Stimulated activated naive CD4-positive, alpha-beta T cell (primary cell): ENCODE measurements at places on chromosomes 1 and 21.

- no peak for DNase-seq
Observed at GRCh38 chr21:31117128-31117916, 79.0 kb upstream of the KRTAP19-8 start.

- no peak for DNase-seq
Observed at GRCh38 chr1:53560581-53561502, 101.6 kb downstream of the DMRTB1 start.

DNA sequence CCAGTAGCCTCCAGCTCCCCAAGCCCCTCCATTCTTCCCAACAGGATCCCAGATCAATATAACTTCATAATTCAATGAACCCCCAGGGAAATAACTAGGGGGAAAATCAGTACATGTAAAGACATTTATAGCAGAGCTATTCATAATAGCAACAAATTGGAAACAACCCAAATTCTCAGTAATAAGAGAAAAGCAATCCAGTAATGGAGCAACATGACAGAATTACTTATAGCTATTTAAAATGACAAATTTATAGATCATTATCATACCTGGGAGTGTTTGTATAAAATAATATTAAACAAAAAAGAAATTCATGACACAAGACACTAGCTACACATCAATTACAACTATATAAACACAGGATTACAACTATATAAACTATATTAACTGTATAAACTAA, 20.2 kb downstream of the PLEKHA6 start:
- DNase-seq = no peak

DNA sequence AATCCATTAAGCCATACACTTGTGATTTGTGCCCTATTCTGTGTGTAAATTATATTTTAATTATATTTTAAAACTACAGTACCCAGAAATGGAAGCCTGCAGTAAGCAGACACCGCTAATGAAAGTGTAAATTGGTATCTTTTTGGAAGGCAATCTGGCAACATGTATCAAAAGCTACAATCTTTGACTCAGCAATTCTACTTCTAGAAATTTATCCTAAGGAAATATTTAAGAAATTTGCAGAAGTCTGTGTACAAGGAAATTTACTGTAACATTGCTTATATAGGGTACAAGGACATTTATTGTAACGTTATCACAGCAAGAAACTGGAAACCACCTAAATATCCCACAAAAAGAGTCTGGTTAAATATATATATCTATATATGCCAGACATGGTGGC, 14.6 kb upstream of the ZMYM4 start:
- DNase-seq = no peak

DNA sequence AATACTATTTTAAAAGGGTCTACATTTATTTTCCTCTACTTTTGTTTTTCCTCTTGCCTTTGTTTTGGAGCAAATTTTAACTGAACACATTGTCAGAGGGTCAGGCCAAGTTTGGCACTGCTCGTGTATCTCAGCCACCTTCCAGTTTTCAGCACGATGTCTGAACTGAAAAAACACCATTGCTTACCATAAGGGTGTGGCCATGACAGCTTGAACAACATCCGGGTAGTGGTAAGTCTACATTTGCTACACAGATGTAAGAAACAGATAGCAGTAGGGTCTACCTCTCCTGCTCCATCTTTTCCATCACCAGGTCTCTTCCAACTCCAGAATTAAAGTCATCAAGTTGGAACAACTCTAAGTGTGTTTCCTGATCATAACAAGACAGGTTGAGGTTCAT, 4.2 kb downstream of the HIVEP3 start:
- DNase-seq = no peak

DNA sequence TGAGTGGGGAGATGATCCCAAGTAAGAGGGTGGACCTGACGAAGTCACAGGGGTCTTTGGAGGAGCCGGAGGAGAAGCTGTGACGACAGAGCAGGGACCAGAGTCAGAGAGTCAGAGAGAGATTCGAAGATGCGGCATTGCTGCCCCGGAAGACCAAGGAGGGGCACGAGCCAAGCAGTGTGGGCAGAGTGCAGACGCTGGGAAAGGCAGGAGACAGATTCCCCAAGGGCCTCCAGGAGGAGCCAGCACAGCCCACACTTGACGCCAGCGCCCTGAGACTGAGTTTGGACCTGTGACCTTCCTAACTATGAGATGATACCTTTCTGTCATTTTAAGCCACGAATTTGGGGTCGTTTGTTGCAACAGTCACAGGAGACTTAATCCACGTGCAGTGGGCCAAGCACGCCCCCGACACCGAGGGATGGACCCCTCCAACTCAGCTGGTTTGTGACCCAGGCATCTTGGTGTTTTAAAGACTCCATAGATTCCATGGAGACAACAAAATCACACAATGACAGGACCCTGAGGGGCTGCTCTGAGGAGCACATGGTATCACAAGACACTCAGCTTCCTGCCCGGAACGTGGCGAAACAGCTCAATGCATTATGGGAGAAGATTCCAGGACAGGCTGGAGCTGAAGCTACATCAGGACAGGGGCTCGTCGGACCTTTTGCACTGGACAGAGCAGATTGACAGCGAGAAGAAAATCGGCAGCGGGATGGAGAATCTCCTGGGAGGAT, 11.0 kb upstream of the TFF1 start:
- DNase-seq = no peak

- DNase-seq = no peak
Observed at GRCh38 chr21:36166705-36167104, 10.1 kb downstream of the DOP1B start.

GRCh38 chr1:23444596-23445390, 20.2 kb upstream of the TCEA3 start:
- no peak for DNase-seq

DNA sequence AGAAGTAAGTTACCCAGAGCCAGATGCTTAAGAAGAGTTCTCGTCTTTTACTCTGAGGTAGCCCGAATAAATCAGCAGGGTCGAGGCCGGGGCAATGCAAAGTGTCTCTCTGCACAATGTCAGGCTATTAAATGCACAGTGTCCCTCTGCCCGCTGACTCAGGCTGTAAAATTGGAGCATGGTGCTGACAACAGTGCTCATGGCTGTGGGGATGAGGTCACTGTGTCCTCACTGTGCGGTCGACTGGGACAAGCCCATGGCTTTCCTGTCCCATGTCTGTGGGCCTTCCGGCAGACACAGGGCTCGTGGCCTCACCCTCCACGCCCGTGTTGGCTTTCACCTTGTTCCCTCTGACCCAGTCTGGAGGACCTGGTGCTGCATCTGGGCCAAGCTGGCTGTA, 14.6 kb upstream of the SLC2A1 start:
- no peak for DNase-seq

GRCh38 chr21:35222021-35222420, 172.9 kb upstream of the RUNX1 start:
- DNase-seq = peak; percentile 26

- no peak for DNase-seq
Observed at GRCh38 chr1:159941141-159941540, 4.3 kb downstream of the IGSF9 start.

DNA sequence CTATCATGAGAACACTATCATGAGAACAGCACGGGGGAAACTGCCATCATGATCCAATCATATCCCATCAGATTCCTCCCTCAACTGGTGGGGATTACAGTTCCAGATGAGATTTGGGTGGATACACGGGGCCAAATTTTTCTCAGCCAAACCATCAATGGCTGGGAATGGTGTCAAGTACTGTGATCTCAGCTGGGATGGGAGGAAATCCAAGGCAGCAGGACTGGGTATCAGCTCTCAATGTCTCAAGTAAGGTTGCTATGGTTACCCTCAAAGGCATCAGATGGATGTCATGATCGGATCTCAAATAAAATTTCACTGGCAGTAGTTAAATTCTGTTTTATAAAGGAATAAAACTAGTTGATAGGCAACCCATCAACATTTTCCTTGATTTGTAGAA, 399.0 kb downstream of the KCNT2 start:
- DNase-seq = no peak

- DNase-seq = no peak
Observed at GRCh38 chr1:57824535-57824934, 400.7 kb upstream of the DAB1 start.

DNA sequence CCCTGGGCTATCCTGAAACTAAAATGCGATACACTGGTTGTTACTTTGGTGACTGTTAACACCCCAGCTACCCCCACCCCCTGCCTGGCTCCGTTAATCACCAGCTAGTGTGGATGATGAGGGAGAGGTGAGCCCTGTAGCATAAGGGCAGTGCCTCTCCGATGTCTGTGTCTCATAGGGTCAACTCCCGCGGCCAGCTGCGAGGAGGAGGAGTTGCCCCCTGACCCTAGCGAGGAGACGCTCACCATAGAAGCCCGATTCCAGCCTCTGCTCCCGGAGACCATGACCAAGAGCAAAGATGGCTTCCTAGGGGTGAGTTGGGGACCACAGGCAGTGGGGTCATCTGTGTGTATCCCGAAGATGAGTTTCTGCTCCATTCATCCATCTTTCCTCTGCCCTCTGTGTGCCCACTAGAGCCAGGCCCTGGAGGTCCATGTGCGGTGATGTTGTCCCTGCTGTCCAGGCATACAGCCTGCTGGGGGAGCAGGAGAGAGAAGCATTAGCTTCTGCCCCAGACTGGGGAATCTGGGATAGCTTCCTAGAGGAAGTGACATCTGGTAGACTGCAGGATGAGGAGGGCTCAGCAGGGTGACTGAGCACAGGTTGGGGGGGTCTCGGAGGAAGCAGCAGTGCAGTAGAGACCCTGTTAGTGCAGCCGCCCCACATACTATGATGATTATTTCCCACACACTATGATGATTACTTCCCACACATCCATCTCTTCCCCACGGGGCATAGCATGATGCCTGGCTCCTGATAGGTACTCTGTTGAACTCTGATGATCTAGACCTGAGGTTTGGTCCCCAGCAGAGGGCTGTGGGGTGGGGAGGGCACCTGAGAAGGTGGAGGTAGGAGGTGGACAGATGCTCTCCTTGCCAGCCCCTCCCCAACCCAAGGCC, 5.2 kb downstream of the SELENON start:
- no peak for DNase-seq

DNA sequence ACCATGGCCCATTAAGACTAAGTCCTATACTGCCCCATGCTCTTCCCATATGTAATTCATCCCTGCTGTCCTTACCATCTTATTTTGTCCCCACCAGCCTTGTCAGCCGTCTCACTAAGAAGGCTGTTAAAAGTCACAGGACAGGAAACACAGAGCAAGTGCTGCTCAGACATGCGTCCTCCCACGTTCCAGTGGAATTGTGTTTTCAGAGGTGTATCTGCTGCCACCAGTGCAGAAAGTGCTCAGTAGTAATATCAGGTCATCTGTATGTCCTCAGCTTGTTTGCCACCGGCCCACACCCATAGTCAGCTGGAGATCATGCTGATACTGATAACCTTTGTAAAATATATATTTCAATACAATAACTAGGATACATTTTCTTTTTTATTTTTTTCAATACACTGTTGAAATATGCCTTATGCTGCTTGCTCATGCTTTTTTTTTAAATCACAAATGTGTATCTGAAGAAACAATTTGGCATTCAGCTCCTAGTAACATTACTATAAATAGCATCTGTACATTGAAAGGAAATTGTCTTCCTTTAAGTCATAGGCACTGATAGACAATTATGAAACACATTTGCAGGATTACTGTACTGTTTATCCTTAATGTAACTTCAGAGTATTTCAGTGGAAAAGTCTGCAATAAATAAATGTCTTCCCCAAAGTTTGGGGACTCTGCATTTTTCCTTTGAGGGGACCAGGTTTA, 156.9 kb downstream of the EDEM3 start:
- no peak for DNase-seq

- DNase-seq = no peak
Observed at GRCh38 chr1:230108580-230108979, 41.5 kb downstream of the GALNT2 start.

DNA sequence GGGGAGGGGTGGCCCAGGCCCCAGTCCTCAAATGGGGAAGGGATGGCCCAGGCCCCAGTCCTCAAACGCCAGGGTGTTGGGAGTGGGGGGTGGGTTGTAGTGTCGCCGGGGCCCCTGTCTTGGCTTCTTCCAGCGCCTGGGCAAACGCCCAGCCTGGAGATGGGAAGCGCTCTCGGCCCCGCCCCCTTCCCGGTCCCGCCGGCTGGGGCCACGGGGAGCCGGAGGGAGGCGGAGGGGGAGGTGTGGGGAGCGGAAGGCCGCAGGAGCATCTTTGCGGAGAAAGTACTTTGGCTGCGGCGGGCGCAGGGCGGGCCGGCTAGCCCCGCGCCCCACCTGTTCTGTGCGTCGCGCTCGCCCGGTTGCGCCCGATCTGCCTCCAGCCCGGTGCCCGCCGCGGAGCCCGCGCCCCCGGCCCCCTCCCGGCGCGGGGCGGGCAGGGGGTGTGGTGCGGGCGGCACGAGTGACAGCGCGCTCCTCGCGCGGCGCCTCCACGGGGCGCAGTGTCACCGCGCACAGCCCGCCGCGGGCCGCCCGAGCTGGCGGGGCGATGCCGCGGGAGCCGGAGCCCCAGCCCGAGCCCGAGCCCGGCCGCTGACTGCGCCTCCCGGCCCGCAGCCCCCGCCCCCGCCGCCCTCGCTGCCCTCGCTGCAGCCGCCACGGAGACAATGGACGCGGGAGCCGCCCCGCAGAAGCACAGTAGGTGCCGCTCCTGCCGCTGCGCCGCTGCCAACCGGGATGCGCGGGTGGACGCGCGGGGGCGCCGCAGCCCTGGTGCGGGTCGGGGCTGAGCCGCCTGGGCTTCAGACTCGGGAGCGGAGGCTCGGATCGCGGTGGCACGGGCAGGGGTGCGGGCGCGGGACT, 31.1 kb upstream of the PEX10 start:
- no peak for DNase-seq

GRCh38 chr1:175715742-175716141, 27.7 kb downstream of the TNR start:
- DNase-seq = no peak

DNA sequence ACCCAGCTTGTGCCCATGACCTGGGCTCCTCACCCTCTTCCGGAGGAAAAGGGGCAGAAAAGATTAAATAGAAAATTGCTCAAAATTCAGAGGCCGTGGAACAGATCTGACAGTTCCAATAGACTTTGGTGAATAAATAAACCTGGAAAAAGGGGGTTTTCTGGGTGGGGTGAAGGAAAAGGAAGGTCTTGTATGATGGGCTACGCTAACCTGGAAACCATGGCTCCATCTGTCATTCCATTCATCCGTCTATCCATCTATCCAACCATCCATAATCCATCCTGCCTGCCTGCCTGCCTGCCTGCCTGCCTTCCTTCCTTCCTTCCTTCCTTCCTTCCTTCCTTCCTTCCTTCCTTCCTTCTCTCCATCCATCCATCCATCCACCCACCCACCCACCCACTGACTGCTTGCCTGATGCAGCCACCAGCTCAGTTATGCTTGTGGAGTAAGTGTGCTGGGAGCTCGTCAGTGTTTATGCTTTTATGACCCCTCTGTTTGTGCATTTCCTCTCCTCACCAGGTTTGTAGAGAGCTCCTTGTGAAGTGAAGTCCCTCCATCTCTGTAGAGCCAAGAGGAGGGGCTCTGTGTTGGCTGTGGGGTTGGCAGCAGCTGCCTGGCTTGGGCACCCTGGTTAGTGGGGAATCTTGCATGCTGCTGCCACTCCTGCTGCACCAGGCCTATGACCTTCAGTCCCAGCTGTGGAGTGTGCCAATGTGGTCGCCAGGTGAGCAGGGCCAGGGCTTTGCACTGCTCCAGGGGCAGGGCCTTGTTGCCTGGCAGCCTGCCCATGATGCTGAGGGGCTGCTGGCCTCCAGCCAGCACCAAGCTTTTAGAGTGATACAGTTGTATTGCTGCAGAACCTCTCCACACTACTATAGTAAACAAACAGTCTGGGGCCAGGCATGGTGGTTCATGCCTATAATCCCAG, 16.0 kb upstream of the POU3F1 start:
- no peak for DNase-seq

GRCh38 chr21:32469628-32470027, 57.1 kb downstream of the EVA1C start:
- no peak for DNase-seq
